Esophagus squamous epithelium (tissue), 5 donors: ENCODE measurements at places on chromosomes 7 and 10.

DNA sequence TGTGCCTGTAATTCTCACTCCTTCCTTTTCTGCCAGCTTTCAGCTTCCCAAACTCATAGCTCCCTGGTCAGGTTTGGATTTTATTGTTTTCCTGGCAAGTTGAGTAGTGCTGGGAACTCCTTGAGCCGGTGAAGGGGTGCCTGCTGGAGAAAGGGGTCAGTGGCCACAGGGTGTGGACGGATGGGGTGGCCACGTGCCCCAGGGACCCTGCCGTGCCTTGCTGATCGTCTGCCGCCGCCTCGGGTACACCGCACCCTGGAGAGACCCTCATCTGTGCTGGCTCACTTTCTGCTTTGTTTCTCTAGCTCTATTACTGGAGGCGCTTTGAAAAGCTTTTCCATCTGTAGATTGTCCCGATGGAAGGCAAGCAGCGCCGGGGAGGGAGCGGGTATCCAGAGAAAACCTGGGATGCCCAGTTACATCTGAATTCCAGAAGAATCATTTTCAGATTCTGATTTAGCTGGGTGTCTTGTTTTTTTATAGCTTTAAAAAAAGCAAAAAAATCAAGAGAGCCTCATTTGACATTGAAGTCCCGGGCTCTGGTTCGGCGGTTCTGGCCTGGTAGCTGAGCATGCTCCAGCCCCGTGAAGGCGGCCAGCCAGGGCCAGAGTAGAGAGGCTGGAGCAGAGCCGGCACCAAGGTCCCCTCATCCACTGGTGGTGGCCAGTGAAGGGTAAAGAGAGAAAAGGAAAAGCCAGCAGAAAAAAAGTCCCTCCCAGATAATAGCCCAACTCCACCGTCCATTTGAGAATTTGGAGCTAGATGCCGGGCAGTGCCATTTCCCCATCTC, 510.9 kb upstream of the FOXK1 start:
- H3K4me3 ChIP-seq: no peak overlapping the region
- H3K27me3 ChIP-seq: no peaks in the 10 kb centered on the region
- H3K36me3 ChIP-seq: no peaks in the 10 kb centered on the region
- no peak overlapping the region for H3K27ac ChIP-seq

DNA sequence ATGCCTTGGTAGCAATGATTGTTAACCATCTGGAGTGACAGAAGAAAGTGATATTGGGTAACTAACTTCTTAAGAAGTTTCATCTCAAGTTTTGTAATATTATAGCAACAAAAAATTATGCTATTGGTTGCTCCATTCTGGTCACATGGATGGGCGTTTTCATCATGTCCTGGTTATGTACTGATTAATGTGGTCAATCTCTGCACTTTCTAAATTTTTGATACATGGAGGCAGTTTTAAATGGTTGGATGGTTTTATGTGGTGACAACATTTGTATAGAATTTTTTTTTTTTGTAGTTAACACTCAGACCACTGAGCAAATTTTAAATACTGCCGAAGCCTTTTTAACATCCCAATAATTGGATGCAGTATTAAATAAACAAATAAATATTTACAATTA, 55.2 kb upstream of the CCAR1 start:
- no peaks in the 10 kb centered on the region for H3K4me1 ChIP-seq
- H3K4me3 ChIP-seq: no peak overlapping the region
- DNase-seq: no peak
- H3K27ac ChIP-seq: no peak overlapping the region
- no peaks in the 10 kb centered on the region for H3K36me3 ChIP-seq

- no peaks in the 10 kb centered on the region for H3K27me3 ChIP-seq
- no peak overlapping the region for H3K27ac ChIP-seq
- H3K4me3 ChIP-seq: no peak overlapping the region
- no peaks in the 10 kb centered on the region for H3K4me1 ChIP-seq
- no peaks in the 10 kb centered on the region for H3K36me3 ChIP-seq
Observed at GRCh38 chr10:119796039-119796438, 70.2 kb downstream of the INPP5F start.

- peaks cover 21% of the 10 kb centered on the region for H3K4me1 ChIP-seq
- no peaks in the 10 kb centered on the region for H3K36me3 ChIP-seq
- no peaks in the 10 kb centered on the region for H3K27me3 ChIP-seq
- peak overlapping the region; percentile 33 for H3K27ac ChIP-seq
- no peak overlapping the region for H3K4me3 ChIP-seq
- no peak for DNase-seq
Observed at GRCh38 chr7:51075681-51076580, 240.7 kb downstream of the COBL start.

DNA sequence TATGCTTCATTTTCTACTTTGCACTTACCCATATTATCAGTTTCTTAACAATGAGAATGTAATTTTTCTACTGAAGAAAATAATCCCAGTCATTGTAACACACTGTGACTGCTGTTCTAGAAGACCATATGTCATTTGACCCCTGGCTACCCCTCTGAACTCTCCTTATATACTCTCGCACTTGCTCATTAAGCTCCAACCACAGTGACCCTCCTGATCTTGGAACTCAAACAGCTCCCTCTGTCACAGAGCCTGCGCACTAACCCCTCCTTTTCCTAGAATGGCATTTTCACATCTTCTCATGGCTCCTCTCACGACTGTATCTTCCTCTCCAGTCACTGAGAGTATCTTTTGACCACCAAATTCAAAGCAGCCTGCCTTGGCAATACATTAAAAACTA, 169.7 kb downstream of the CACNA2D1 start:
- no peaks in the 10 kb centered on the region for H3K27me3 ChIP-seq
- no peak overlapping the region for H3K4me3 ChIP-seq
- no peaks in the 10 kb centered on the region for H3K4me1 ChIP-seq

DNA sequence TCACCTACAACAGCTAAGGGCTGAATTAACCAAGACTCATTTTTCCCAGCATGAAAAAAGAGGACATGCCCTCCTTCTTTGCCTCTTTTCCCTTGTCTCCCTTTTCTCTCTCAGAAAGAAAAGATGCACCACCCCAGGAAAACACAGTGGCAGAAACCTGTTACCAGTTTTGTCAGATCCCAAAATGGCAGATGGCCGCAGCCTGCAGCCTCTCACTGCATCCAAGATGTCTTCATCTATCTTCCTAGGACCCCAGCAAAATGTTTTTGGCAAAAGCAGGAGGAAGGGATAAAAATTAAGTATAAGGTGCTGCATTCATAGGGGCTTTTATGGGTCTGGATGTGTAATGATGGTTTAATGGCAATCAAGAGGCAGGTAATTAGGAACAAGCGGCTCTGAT, 266.6 kb upstream of the NPVF start:
- H3K4me1 ChIP-seq: peaks cover 23% of the 10 kb centered on the region
- DNase-seq: no peak
- H3K27me3 ChIP-seq: no peaks in the 10 kb centered on the region
- H3K27ac ChIP-seq: no peak overlapping the region
- no peaks in the 10 kb centered on the region for H3K36me3 ChIP-seq
- no peak overlapping the region for H3K4me3 ChIP-seq

DNA sequence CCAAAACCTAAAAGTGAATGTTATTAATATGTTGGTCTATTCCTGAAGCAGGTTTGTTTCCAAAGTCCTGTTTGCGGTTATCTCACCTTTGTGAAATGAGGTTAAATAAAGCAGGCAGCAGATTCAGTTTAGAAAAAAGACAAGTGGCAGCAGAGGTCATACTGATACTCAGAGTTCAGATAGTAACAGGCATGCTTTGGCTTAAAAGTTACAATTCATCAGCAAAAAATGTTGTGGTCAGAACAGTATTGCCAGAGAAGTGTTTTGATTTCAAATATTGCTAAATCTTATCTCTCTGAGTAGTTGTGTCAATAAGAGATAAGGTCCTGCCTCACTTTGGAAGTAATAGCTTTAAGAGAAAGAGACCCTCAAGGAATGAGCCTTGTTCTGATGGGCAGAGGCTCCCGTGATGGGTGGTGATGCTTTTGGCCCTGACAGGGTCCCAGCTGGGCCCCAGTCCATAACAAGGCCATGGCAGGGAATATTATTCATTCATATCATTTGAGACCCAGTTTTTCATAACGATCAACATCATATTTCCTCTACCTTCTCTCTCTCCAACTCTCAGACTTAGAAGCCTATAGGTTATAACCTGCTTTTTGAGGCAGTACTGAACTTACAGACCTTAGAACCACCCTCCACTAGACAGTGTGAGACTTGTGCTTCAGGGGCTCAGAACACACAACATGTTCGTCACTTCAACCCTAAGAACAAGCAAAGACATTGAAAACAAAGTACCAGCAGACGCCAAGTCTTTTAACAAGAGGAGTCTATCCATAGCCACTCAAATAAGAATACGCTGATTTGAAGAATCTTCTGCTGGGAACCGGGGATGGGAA, 58.5 kb upstream of the AHR start:
- no peaks in the 10 kb centered on the region for H3K27me3 ChIP-seq
- DNase-seq: no peak
- H3K4me1 ChIP-seq: no peaks in the 10 kb centered on the region
- no peak overlapping the region for H3K4me3 ChIP-seq
- no peaks in the 10 kb centered on the region for H3K36me3 ChIP-seq

DNA sequence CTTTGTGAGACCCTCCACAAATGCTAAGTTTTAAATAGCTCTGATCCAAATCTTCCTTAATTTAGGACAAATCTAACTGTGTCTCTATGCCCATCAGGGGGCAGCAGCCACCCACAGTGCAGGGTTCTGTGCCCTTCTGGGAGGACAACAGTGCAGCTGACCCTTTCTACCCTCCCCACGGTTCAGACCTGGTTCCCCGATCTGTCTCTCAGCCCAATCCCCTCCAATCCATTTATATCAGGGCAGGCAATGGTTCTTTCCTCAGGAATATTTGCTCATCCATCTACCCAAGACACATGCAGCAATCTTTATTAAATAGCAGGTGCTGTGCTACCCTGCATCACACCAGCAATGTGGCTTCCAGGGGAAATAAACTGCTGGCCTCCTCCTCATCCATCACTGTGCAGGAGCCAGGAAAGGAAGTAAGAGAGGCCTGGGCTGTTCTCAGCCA, 4.0 kb upstream of the RBM28 start:
- no peak overlapping the region for H3K4me3 ChIP-seq
- peaks cover 28% of the 10 kb centered on the region for H3K27me3 ChIP-seq
- no peak for DNase-seq
- H3K36me3 ChIP-seq: no peaks in the 10 kb centered on the region

DNA sequence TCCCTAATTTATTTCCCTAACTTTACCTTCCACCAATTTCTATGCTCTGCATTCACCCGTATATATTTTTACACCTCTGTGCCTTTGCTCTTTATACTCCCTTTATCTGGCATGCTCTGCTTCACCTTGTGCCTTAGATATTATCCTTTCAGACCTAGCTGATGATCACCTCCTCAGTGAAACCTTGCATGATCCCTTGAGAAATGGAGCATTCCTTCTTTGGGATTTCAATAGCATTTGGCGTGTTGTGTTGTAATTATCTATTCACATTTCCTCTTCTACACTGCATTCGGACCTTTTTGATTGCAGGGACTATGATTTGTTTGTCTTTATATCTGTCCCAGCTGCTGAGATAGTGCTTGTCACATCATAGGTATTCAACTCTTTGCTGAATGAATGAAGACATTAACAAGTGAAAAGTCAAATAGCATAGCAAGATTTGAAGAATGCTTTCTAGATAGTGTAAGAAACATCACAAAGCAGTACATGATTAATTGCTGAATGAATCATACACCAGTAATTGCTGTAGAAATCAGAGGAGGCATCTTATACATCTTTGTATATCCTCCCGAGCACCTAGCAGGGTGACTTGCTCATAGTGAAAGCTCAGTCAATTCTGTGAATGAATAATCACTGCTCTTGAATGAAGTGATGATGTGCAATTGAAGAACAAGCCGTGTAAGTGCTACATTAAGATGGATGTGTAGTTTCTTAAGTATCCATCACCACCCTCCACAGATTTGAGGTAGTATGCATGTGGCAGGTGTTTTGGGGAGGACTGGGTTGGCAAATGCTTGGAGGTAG, 2.0 kb upstream of the TM9SF3 start:
- no peaks in the 10 kb centered on the region for H3K36me3 ChIP-seq
- H3K27ac ChIP-seq: no peak overlapping the region

- H3K4me3 ChIP-seq: no peak overlapping the region
- H3K27me3 ChIP-seq: no peaks in the 10 kb centered on the region
- no peak overlapping the region for H3K27ac ChIP-seq
- peaks cover 12% of the 10 kb centered on the region for H3K4me1 ChIP-seq
Observed at GRCh38 chr10:116707981-116708380, 34.4 kb downstream of the HSPA12A start.

DNA sequence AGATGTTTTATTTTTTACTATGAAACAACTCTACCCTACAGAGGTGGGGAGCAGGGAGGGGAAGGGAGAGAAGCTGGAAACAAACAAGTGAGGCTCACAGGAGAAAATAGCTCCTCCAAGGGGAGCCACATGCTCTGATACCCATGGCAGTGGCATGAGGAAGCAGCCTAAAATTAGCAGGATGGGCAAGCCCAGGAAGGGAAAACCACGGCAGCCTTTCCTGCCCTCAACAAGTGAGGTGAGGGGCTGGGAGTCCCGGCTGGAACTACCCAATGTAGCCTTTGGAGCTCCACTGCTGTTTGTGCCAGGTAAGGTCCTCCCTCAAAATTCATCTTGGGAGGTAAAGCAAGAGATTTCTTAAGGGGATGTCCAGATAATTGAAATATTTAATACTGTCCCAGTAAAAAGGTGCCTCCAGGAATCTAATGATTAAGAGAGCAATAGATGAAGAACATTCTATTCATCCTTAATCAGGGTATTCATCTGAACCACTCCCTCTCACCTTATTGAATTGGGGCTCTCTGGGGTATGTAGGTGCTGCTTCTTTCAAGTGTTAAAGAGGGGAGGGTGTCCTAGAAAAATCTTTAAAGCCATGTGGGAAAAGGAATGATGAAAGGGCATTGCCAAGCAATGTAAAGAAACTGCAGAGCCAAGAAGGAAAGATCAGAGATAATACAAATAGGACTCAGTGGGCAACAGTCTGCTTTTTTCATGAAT, 12.8 kb upstream of the HERC4 start:
- no peaks in the 10 kb centered on the region for H3K4me1 ChIP-seq
- no peaks in the 10 kb centered on the region for H3K27me3 ChIP-seq
- H3K36me3 ChIP-seq: no peaks in the 10 kb centered on the region
- no peak overlapping the region for H3K27ac ChIP-seq
- DNase-seq: no peak
- H3K4me3 ChIP-seq: no peak overlapping the region

- no peaks in the 10 kb centered on the region for H3K36me3 ChIP-seq
- no peak for DNase-seq
- no peak overlapping the region for H3K27ac ChIP-seq
Observed at GRCh38 chr10:66964946-66965345, 39.1 kb downstream of the LRRTM3 start.

GRCh38 chr10:69816521-69816920, 14.8 kb downstream of the COL13A1 start:
- no peaks in the 10 kb centered on the region for H3K4me1 ChIP-seq
- H3K27ac ChIP-seq: no peak overlapping the region
- DNase-seq: no peak
- H3K36me3 ChIP-seq: no peaks in the 10 kb centered on the region

DNA sequence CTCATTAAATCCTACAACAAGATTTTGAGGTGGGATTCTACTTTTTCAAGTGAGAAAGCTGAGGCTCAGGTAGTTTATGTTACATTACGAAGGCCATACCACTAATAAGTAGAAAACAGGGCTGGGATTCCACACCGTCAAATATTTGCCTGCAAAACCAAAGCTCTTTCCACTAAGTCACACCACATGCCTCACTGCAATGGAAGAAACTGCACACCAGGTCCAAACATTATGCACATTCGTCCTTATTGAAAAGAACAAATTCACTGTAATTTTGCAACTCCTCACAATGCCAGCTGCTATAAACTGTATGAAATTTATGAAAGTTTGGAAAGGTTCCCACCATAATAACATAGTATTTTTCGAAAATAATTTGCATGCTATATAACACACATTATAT, 66.5 kb downstream of the DGKB start:
- no peak for DNase-seq
- no peaks in the 10 kb centered on the region for H3K36me3 ChIP-seq
- H3K27me3 ChIP-seq: no peaks in the 10 kb centered on the region
